Progenitor cell of endocrine pancreas (in vitro differentiated cells): ENCODE measurements at places on chromosomes 3 and 15. TPM values are rescaled to one million over a fixed set of nuclear protein-coding genes. Genes with fewer than 3 reads are reported as not detected.

Gene C3orf49
- total RNA-seq, result not detected in 2 replicates

Gene GATA2
- 1.7 and 1.9 TPM in 2 replicates for total RNA-seq

Gene CCR4
- not detected in 2 replicates for total RNA-seq

Gene DUOXA2
- total RNA-seq, result not detected in 2 replicates

Gene IGDCC3
- 125 and 138 TPM in 2 replicates for total RNA-seq

Gene TUSC7
- not detected in 2 replicates for total RNA-seq

Gene UBAP1L
- 5.8 and 6.2 TPM in 2 replicates for total RNA-seq

Gene ACKR2
- 0.60 and 0.78 TPM in 2 replicates for total RNA-seq

Gene GATM
- total RNA-seq, result 64.1 and 75.5 TPM in 2 replicates

Gene CACNA1D
- total RNA-seq, result 6.3 and 8.1 TPM in 2 replicates

Gene ARHGEF26
- total RNA-seq, result 10.0 and 10.8 TPM in 2 replicates

Gene UACA
- 46.2 and 49.3 TPM in 2 replicates for total RNA-seq

Gene KIF15
- total RNA-seq, result 17.0 and 21.4 TPM in 2 replicates

Gene CCDC39
- 0.22 and 0.29 TPM in 2 replicates for total RNA-seq

Gene SPATA12
- 0.14 and 0.16 TPM in 2 replicates for total RNA-seq

Gene CD86
- not detected in 2 replicates for total RNA-seq

Gene SOX2
- total RNA-seq, result 55.0 and 72.0 TPM in 2 replicates
